ENCODE measurements at places on chromosomes 6 and 20.

GRCh38 chr20:63254606-63255384 lies 532 bp upstream of the NKAIN4 start:
- DNase-seq, result no peak

GRCh38 chr20:34553366-34553867 lies 5.1 kb upstream of the MAP1LC3A start:
- DNase-seq, result no peak

DNA sequence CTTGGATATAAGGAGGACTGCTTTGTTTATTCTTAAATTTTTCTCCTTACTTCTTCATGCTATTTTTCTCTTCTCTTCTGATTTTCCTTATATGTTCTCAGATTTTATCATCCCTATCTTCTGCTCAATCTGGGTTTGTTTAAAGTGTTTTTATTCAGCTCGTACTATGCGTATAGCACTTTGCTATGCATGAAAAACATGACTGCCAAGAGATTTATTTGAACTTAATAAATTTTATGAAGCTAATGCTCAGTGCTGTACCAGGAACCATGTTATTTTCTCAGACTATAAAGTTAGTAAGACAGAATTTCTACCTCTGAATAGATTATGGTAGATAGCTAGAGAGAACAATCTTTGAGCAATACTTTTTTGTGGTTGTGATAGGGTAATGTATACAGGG lies 305.9 kb downstream of the LAMA2 start:
- DNase-seq, result no peak

DNA sequence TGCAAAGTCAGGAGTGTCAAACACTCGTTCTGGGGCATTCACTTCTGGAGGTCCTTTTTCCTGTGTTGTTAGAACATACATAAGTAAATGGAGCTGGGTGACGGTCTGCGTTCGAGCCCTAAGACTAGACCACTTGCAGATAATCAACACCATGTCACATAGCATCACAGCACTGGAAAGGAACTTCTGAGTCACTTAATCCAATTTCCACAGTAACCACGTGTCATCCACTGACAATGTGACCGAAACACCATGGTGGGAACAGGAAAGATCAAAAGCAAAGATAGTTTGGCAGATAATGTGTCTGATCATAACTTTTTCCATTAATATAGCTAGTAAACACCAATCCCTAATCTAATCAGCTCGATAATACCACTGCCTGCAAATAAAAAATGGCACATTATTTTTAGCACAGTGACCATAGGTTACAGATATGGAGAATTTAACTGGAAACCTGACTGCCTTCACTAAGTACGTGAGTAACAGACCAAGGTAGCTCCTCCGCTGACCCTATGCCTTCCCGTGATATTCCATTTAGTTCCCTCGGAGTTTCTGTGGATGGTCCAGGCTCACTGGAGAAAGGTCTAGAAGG lies 34.8 kb downstream of the WRNIP1 start:
- no peak for DNase-seq

- no peak for DNase-seq
These were observed 48.8 kb downstream of the PRR18 start for GRCh38 chr6:166259296-166259977.

- no peak for DNase-seq
These were observed 41.3 kb downstream of the REV3L start for GRCh38 chr6:111441678-111442243.

- no peak for DNase-seq
These were observed 3.2 kb upstream of the IRF4 start for GRCh38 chr6:388202-388903.
